HTR-8/SVneo (cell line): ENCODE measurements at places on chromosomes 7 and 10.

GRCh38 chr7:106488465-106488864, 172.5 kb downstream of the CCDC71L start:
- DNase-seq, result no peak

DNA sequence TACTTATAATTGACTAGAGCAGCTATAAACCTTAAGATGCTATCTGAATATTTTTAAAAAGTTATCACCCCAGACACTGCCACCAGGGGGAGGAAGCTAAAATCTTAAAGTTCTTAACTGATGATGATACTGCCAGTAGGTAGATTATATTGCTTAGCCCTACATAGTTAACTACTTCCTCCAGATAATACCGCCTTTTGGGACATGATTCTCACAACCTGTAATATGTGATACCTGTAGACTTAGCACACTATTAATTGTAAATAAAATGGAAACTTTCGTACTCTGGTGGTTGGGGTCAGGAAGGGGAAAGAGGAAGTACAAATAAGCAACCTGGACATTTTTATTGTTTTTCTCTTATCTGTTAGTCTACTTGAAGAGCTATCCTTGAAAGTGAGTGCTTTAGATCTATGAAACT, 268.9 kb downstream of the ADK start:
- peak; percentile 10 for DNase-seq

GRCh38 chr7:117872561-117873309, 506 bp downstream of the CTTNBP2 start:
- no peak for DNase-seq

GRCh38 chr10:131585761-131586160, 274.2 kb upstream of the TCERG1L start:
- DNase-seq, result no peak

DNA sequence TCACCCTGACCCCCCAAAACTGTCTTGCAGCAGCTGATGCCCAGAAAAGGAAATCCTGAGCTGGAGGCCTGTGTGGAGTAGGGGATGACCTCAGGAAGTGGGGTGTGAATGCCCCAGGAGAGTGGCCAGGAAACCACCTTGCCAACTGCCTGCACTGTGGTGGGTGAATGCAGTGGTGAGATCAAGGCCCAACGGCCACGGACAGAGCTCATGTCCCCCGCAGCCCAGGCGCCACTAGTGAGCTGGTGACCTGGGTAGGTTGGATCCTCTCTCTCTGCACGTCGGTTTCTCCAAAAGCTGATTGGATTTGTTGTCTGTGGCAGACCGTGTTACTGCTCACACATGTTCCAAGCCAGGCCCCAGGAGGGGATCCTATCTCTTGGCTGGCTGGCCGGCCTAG, 448.9 kb downstream of the TCERG1L start:
- no peak for DNase-seq

DNA sequence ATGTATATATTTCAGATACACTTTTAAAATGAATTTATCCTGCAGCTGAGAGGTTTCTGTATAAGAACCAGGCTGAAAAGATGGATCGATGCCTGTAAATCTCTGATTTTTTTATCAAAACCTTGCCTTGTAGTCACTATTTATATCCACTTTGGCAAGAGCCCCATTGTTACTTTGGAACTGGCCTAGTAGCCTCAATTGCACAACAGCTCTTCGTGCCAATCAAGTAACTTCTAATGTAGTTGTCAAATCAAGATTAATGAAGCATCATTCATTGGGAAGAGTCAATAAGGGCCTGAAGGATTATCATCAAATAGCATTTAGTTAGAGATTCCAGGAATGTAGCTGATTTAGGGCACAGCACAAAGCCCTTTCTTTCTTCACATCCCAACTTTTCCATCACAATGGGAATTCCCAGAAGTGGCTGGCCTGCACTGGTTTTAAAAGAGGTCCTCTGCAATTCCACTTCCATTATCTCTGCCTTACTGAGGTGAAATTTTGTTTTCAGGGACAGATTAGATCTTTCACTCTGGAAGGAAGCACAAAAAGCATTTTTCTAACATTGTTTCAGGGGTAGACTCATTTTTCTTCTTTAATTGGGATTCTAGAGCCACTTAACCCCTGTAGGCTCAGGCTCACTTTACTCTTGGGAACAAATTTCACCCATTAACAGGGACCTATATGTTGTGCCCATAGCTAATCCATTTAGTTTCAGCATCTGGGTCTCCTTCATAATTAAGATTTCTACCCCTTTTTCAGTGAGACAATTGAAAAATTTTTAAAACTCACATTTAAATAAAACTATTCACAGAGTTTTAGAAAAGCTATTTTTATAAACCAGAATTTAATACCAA, 97.8 kb downstream of the CALCR start:
- DNase-seq, result no peak

GRCh38 chr7:21947056-21947455, 1.4 kb upstream of the CDCA7L start:
- no peak for DNase-seq

GRCh38 chr7:2838873-2839578, 5.1 kb downstream of the GNA12 start:
- DNase-seq, result no peak

DNA sequence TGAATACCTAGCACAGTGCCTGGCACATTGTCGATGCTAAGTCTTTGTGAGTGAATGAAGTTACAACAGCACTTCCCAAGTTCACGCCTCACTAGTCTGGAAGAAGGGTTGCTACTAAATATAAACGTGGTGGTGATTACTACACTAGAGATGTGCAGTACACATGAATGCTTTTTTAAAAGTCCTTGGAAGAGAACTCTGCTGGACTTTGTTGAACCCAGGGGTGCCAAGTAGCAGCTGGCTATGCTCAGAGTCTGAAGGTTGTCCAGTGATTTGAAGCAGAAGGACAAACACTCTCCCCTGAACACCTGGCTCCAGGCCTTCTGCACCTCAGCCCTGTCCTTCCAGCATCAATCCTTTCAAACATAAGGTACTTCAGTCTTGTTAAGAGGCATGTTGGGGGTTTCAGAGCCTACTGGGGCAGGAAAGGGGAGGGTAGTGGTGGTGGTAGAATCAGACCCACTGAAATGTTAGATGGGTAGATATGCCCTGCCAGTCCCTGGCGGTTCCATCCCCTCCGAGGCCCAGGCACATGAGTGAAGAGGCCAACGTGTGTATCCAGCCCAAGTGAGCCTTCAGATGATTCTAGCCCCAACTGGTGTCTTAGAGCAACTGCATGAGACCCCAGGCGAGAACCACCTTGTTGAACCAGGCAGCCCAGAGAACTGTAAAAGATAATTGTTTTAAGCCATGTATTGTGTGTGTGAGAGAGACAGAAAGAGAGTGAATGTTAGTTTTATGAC, 94.4 kb downstream of the TAX1BP1 start:
- no peak for DNase-seq

DNA sequence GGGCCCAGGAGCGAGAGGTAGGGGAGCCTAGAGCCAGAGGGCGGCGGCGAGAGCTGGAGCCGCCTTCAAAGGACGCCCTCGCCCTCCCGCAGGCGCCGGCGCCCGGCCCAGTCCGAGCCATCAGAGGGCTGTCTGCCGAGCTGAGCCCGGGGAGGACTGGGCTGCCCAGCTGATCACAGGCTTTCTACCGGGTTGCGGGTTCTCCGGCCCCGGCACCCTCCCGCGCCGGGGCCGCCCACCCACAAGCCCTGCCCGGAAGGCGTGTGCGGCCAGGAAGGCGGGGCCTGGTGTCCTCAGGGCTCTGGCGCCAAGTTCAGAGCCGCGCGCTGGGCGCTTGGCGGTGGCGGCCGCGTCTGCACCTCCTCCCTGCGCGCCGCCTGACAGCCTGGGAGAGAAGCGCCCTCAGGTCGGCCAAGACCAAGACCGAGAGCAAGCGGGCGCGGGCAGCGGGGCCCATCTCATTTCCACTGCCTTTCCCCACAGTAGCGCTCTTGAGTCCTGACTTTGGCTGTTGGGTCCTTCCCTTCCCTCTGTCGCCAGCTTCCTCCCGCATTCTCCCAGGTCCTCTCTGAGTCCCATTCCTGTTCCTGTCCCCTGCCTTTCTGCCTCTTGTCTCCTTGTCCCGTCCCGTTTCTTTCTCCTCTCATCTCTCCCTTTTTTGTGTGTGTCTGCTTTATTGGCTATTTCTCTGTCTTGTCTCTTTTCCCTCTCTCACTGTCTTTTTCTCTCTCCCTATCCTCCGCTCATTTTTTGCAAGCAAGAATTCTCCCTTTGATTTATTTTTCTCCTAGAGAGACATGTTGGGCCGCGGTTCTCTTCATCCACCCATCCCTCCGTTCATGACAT, 60.6 kb upstream of the MSMB start:
- peak; percentile 58 for DNase-seq

DNA sequence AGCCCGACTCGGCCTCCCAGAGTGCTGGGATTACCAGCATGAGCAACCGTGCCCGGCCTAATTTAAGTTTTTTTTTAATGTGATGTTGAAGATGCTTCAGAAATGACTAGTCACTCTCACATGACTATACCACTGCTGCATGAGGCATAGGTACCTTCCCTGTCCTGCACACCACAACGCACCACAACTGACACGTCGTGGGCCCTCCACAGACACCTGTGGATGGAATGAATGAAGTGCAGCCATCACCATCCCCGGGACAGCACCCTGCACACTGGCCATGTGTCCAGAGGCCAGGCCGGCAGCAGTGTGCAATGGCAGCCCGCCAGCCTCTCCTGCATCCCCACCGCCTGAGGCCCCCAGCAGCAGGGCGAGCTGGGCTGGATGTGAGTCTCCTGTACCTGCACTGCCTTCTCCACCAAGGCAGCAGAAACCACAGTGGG, 55.1 kb downstream of the VOPP1 start:
- DNase-seq, result no peak

DNA sequence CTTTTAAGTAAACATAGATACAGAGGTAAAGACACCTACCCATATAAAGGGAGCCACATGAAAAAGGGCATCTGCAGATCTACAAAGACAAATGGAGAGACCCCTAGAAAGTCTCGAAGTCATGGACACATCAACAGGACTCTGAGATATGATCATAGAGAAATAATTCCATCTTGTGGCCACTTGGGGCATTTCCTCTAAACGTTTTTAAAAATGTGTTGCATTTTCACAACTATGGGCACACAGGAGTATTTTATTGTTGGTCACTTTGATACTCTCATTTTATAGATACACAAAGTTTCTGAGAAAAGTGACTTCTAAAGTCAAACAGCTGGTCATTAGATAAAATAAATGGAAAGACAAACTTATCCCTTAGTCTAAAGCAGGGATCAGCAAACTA, 87.1 kb downstream of the CRTAC1 start:
- no peak for DNase-seq

GRCh38 chr7:45988405-45989057, 67.5 kb upstream of the IGFBP3 start:
- no peak for DNase-seq

GRCh38 chr7:92732316-92733036, 103.9 kb downstream of the CDK6 start:
- no peak for DNase-seq

GRCh38 chr10:1214882-1215540, 158.8 kb downstream of the WDR37 start:
- DNase-seq, result no peak

GRCh38 chr10:131177431-131178327, 133.8 kb downstream of the TCERG1L start:
- no peak for DNase-seq

DNA sequence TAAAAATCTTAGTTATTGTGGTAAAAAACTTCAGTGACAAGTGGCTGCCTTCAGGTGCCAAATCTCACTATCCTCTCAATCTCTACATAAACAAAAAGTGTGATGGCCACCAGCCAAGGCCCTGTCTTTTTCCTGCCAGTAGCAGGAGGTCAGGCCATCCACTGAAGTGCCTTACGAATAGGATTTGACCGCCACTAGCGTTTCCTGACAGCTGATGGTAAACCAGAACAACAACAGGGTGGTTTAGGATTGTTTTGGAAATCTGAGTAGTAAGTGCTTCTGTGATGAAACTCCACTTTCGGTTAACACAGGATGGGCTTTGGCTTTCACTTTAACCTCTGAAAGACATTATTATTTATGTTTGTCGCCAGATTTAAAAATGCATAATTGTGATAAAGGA, 55.7 kb upstream of the OGDHL start:
- no peak for DNase-seq

DNA sequence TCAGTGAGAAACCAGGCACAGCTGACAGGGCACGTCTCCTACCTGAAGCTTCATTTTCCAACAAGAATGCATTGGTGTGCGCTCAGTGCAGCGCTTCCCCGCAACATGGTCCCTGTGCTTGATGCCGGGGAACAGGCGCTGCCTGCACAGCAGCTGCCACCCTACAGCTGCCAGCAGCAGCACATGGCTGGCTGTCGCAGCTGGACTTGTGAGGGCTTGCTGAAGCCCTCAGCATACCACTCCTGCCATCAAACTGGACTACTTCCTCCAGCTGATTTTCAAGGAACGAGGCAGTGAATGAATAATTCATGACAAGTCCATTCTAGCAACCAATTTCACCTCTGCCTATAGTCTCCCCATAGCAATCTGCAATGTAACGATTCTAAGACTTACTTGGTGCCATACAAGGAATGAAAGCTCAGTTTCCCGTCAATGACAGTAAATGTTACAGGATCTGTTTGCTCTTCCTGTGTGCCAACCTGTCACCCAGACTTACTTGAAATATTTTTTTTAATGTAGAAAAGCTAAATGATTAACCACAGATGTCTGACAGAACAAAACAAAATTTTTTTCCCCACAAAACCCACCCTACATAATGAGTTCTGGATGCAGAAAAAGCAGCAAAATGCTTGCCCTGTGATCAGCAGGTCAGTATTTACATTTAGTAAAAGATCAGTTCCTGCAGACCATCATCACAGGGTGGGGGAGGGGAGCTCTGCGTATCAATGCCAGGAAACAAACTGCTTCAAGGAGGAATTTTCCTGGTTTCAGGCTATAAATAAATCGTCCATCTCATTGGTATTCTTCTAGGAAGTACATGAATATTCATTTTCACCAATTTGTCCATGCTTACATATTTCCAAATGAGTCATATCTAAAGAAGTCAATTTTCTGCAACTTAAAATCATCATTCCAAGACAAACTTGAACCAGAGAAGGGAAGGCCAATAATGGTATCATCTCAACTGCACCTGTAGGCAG, 140.6 kb downstream of the ALOX5 start:
- no peak for DNase-seq

DNA sequence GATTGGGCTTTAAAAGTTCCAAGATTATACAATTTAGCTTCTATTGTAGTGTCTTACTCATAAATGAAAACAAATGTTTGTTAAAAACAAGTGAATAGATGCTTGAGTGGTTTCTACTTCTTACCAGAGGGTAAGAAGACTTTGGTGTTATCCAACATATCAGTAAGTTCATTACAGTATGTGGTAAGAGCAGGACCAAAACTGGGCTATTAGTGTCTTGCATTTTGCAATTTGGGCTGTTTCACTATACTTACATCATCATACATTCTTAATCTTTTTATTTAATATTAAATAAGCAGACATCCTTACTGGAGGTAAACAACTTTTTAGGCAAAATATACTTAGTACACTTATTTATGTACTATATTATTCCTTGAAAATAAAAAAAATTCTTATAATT, 248.4 kb upstream of the HGF start:
- no peak for DNase-seq
